ENCODE measurements at places on chromosomes 6 and 20.

GRCh38 chr6:163892824-163893561 is 478.5 kb downstream of the QKI start:
- DNase-seq, result no peak

DNA sequence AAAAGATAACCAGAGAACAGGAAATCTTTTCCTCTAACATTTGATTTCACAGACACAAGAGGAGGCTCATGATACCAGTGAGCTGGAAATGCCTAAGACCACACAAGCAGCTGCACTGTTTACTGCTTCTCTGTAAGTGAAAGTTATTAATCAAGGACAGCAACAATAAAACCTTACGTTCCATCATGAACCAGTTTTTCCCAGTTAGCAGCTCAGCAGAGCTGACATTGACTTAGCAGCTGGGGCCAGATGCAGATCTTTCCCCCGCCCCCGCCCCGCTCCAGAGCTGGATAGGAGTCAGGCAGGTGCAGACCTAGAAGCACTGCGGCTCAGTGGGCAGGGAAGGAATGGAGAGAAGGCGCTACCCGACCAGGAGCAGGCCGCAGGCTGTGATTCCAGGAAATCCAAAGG is 275.2 kb downstream of the GMDS start:
- DNase-seq, result peak; percentile 84

- no peak for DNase-seq
Observed at GRCh38 chr6:118706702-118707101, 55.3 kb upstream of the CEP85L start.

GRCh38 chr20:20487811-20488210 is 119.9 kb downstream of the INSM1 start:
- DNase-seq, result no peak

DNA sequence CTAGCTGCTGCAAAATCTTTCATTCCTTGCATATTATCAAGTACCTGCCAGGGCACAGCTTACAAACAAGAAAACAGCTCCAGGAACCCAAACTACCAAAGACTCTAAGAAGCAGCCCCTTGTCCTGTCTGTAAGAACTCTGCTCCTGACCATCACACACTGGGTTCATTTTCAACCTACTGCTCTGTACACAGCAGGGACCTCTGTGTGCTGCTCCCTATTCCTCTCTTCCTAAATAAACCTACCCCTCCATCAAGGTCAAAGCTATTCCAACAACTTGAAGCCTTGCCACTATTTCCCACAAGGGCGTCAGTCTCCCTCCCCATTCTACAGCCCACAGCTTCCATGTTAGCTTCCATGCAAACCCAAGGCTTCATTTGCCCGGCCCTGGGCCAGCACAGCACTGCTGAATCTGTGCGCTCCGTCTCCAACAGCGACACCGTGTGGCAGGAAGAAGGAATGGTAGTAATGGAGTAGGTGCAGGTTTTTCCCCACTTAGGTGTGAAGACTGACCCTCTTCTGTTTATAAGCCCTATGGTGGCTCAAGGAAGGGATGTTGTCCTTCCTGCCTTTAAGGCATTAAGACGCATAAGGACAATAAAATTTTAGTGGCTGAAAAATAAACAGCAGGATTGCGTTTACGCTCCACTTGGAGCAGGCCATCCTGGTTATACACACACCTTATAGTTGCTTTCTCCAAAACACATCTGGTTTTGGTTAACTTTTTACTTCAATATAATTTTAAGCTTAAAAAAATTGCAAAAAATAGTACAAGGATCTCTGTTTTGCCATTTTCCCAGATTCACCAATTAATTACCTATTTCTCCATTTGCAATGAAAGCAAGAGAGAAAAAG is 115.2 kb upstream of the NXT1 start:
- peak; percentile 36 for DNase-seq

DNA sequence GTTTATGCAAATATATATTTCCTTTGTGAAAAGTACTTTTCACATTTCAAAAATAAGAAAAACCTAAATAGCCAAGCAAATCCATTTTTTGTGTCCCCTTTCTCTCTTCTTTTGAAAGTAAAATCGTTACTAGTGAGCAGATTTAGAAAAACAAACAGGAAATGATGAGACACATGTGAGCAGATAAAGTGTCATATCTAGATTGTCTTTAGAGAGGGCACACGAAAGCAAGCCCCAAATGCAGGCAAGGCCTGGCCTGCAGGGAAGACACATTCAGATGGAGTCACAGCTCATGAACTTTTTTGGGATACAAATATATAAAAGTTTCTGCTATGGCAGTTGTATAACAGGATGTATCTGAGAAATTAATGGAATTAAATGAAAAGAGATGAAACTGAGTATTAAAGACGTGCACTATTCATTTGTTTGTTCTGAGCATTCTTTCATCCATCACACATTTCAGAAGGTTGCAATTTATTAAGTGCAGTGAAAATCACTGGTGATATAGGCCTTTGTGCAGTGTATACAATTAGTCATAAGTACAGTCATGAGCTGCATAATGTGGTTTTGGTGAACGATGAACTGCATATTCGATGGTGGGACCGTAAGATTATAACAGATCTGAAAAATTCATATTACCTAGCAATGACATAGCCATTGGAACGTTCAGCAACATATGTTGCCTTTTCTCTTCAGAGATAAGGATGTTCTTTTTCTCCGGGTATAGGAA is 101.4 kb downstream of the PACRG start:
- no peak for DNase-seq

DNA sequence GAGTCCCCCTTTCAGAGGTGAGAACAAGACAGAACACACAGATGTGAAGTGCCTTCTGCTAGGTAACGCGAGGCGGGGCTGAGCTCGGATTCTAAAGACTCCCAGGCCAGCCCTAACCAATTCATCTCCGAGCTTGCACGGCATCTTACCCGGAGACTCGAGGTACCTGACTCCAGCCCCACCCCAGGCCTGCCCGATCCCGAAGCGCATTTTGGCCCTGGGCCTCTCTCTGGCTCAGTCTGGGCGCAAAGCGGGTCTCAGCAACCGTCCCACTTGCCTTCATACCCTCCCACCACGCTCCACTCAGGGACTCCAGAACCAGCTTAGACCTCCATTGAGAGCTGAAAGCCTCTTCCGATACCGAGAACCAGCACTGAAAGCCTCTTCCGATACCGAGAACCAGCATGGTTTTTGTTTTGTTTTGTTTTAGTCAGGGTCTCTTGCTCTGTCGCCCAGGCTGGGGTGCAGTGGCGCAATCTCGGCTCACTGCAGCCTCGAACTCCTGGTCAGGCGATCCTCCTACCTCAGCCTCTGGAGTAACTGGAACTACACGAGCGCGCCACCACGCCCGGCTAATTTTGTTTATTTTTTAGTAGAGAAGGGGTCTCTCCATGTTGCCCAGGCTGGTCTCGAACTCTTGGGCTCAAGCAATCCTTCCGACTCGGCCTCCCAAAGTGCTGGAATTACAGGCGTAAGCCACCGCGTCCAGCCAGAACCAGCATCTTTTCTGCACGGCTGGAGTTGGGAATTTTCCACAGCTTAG is 557 bp upstream of the DYNLRB1 start:
- peak; percentile 74 for DNase-seq

DNA sequence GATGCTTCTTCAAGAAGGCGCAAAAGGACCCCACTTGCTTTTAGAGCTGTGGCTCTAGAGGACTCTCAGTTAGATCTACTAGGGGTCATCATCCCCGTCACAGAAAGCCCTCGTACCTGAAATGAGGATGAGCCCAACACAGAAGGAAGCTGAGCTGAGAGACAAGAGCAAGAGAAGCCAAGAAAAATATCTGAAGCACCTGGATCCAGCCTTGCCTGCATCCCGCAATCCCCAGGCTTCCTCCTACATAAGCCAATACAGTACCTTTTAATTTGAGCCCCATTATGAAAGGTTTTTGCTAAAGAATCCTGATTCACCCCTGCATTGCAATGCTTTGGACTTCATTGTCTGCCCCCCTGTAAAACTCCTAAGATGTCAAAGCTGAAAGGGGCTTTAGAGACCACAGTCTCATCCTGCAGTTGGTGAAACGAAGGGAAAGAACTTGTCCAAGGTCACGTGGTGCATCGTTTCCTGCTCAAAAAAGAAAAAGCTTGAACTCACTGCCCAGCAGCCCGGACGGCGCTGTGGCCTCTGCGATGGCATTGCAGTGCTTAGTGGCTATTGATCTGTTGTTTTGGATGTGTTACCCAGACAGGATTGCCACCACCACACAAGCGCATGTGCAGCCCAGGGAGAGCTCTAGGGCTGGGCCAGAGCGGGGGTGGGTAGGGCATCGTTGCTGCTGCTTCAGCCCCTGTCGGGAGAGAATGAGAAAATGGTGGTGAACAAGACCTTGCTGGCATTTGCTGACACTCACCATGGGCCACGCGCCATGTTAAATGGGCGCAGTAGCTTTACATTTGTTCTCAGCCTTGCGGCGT is 28.4 kb downstream of the AAR2 start:
- no peak for DNase-seq

- DNase-seq, result no peak
Observed at GRCh38 chr20:47886454-47887041, 101.3 kb upstream of the SULF2 start.

GRCh38 chr6:107982486-107982885 is 24.5 kb upstream of the SEC63 start:
- no peak for DNase-seq

- no peak for DNase-seq
Observed at GRCh38 chr6:106155219-106155830, 69.2 kb downstream of the PRDM1 start.

- DNase-seq, result no peak
Observed at GRCh38 chr6:49607391-49607982, 29.2 kb downstream of the RHAG start.

DNA sequence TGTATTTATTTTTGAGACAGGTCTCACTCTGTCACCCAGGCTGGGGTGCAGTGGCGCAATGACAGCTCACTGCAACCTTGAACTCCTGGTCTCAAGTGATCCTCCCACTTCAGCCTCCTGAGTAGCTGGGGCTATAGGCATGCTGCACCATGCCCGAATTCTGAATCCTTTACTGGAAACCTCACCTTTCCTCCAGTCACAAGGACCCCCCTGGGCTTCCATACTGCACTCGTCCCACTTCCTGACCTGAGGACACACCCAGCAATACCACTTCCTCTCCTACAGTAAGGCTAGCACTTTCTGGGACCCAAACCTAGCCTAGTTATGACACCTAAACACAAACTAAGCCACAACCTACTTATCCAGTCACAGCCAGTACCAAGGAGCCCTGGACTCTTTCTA is 68.2 kb downstream of the FAM217A start:
- DNase-seq, result no peak

DNA sequence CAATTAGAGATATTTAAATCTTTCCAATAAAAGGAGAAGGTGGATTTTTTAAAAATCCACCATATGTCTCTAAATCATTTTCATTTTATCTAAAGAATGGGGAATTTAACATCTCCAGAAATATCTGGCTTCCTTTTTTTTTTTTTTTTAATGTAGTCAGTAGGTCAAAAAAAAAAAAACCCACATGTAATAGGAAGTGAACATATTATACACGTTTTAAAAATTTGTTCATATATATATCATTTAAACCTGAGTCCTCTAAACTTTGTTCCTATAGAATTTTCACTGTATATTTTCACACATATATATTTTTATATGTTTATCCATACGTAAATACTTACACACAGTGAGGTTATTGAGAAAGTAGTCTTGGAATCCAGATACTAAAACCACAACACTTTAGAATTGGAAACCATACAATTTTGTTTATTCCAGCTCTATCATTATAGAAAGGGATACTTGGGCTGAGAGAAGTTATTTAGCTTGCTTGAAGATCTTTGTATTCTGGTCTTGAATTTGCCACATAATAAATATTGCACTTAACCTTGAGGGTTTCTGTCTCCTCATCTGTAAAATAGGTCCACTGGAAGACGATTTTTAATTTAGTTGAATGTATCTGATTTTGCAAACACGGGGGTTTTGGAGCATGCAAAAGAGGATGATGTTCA is 62.1 kb upstream of the ZNF217 start:
- no peak for DNase-seq

GRCh38 chr6:34362176-34362575 is 30.3 kb downstream of the NUDT3 start:
- DNase-seq, result no peak

DNA sequence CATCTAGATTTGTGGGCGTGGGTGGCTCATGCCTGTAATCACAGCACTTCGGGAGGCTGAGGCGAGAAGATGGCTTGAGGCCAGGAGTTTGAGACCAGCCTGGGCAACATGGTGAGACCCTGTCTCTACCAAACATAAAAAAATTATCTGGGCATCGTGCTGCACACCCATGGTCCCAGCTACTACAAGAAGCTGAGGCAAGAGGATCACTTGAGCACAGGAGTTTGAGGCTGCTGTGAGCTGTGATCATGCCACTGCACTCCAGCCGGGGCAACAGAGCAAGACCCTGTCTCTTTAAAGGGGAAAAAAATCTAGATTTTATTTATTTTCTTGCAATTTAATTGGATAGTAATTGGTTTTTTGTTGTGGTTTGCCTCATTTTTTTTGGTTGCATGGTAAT is 53.6 kb downstream of the DEK start:
- no peak for DNase-seq

DNA sequence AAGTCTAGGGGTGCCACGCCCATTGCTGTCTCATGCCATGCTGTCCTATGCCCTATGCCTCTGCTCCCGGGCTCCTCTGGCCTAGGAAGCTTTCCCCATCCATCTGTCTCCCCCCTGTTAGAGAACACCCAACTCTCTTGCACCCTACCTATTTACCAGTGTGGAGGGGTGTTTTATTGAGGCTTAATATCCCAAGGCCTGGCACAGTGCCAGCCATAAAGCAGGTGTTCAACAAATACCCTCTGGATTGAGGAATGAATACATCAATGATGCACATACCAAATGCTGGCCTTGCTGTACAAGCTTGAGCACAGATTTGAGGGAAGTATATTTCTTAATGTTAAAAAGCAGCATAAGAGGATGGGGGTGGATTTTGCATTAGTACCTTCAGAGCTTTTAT is 38.3 kb downstream of the METTL24 start:
- no peak for DNase-seq

DNA sequence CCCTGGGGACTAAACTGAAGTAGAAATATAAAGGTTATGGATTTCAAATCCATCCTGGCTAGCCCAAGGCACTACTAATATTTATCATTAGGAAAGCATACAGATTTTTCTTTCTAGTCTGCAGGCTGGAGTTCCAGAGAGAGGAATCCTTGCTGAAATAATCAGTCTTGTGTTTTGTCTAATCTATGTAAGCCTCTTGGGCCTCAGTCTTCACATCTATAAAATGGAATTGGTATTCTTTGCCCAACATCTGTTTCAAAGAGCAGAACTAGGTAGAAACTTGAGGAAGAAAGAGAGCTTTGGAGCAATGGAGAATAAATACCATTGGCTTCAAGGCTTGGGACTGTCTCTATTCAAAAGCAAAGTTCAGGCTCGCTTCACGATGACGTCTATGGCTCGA is 212.0 kb downstream of the ZMYND8 start:
- DNase-seq, result no peak
